Activated CD4-positive, alpha-beta T cell treated with anti-CD3 and anti-CD28 coated beads, Interleukin-2, amount 10 ng/mL, durations not matched to agents 7 days and 5 days (primary cell): ENCODE measurements at places on chromosomes 16 and 17.

GRCh38 chr17:3911271-3912053, 4.8 kb downstream of the P2RX1 start:
- peak overlapping the region; percentile 0 for H3K4me3 ChIP-seq
- H3K4me1 ChIP-seq, result peaks cover 40% of the 10 kb centered on the region
- peak overlapping the region; percentile 83 for H3K27ac ChIP-seq
- H3K27me3 ChIP-seq, result no peaks in the 10 kb centered on the region

DNA sequence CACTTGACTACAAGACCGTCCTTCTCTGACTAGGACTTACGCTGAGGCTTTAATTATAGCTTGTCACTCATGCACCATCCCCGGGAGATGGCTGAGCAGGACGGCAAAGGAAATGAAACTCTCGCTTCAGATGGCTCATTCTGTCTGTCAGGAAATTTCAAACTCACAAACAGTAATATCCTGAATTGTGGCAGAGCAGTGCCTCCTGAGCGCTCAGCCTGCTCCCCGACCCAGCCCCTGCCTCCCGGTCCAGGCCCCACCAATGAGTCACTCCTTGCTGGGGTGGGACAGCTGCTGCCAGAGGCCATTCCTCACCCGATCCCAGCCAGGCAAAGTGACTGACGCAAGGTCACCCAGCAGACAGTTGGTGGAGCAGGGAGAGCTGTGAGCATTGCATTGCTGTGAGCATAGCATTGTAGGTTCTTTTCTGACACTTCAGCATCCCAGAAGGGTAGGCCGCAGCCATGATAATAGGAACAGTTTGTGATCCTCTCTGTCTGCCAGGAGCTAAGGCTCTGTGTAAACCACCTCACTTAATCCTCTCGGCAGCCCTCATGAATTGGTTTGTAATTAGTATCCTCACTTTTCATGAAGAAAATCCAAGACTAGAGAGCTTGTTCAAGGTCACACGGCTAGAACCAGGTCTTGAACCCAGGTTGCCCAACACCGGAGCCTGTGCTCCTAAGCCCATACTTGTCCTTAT, 20.9 kb downstream of the CCDC182 start:
- H3K4me1 ChIP-seq, result no peaks in the 10 kb centered on the region
- no peak overlapping the region for H3K27ac ChIP-seq
- no peaks in the 10 kb centered on the region for H3K36me3 ChIP-seq
- DNase-seq, result no peak
- peaks cover 6% of the 10 kb centered on the region for H3K27me3 ChIP-seq

GRCh38 chr16:82936941-82937551, 310.3 kb downstream of the CDH13 start:
- H3K4me1 ChIP-seq, result no peaks in the 10 kb centered on the region
- H3K4me3 ChIP-seq, result no peak overlapping the region
- no peak overlapping the region for H3K27ac ChIP-seq
- no peak for DNase-seq

- no peak for DNase-seq
- peaks cover 18% of the 10 kb centered on the region for H3K4me1 ChIP-seq
- no peak overlapping the region for H3K4me3 ChIP-seq
- peaks cover 67% of the 10 kb centered on the region for H3K36me3 ChIP-seq
These were observed 45.2 kb upstream of the GSG1L start for GRCh38 chr16:28108590-28109247.

GRCh38 chr17:39014044-39014794, 47.0 kb upstream of the FBXO47 start:
- no peak overlapping the region for H3K4me3 ChIP-seq
- no peak overlapping the region for H3K27ac ChIP-seq
- H3K27me3 ChIP-seq, result no peaks in the 10 kb centered on the region
- no peaks in the 10 kb centered on the region for H3K36me3 ChIP-seq
- H3K4me1 ChIP-seq, result peaks cover 31% of the 10 kb centered on the region

DNA sequence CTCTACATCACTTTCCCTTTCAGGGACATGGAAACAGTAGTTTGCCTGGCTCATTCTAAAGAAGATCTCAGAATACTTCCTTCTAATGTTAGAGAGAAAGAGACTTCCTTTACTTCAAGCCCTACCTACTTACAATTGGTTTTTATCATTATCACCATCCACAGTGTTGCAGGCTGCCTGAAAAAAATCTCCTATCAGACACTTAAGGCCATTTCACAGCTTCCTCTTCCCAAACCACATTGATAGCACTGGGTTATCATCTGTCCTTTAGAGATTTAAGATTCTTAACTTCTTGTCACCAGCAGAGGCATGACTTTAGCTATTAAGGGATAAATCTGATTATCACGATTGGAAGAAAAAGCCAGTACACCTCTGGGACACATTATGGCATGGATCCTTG, 178.5 kb upstream of the TBX2 start:
- H3K36me3 ChIP-seq, result peaks cover 9% of the 10 kb centered on the region
- no peak for DNase-seq
- H3K4me1 ChIP-seq, result peaks cover 66% of the 10 kb centered on the region
- H3K27me3 ChIP-seq, result peaks cover 4% of the 10 kb centered on the region
- peak overlapping the region; percentile 90 for H3K27ac ChIP-seq
- peak overlapping the region; percentile 68 for H3K4me3 ChIP-seq

DNA sequence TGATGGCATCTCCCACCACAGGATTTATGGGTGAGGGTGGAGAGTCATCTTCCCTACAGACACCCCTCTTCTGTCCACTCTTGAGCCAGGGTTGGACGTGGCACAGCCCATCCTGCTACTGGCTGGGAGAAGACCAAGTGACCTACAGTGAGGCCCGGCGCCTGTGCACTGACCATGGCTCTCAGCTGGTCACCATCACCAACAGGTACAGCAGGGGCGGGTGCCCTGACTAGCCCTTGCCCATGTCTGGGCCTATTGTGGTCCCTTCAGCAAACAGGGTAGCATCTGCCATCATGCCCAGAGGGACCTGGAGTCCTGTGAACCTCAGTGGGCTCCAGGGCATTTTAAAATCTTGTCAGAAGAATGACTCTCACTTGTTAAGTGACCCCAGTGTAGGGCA, 48.2 kb downstream of the MRC2 start:
- H3K4me3 ChIP-seq, result no peak overlapping the region
- no peak overlapping the region for H3K27ac ChIP-seq

- no peaks in the 10 kb centered on the region for H3K4me1 ChIP-seq
- H3K27me3 ChIP-seq, result peaks cover 21% of the 10 kb centered on the region
- H3K36me3 ChIP-seq, result no peaks in the 10 kb centered on the region
- no peak overlapping the region for H3K27ac ChIP-seq
These were observed 71.7 kb upstream of the NACA2 start for GRCh38 chr17:61662741-61663140.

GRCh38 chr17:40755231-40755630, at the start of gene KRT25:
TSS of gene KRT25 (minus strand) at chr17:40755331. CDS start at chr17:40755271, 60 bp downstream.
- H3K27ac ChIP-seq, result no peak within 1 kb of the TSS
- no peak within 1 kb of the TSS for H3K4me3 ChIP-seq
- H3K4me1 ChIP-seq, result no peaks in the 10 kb centered on the region

- H3K4me1 ChIP-seq, result peaks cover 20% of the 10 kb centered on the region
- no peaks in the 10 kb centered on the region for H3K27me3 ChIP-seq
- H3K27ac ChIP-seq, result no peak overlapping the region
These were observed 9.0 kb downstream of the SMYD4 start for GRCh38 chr17:1820528-1821252.

GRCh38 chr17:55729484-55729883, 6.8 kb upstream of the TMEM100 start:
- no peak for DNase-seq
- no peak overlapping the region for H3K4me3 ChIP-seq
- no peaks in the 10 kb centered on the region for H3K36me3 ChIP-seq
- H3K27ac ChIP-seq, result no peak overlapping the region
- H3K27me3 ChIP-seq, result peaks cover 40% of the 10 kb centered on the region

- H3K4me1 ChIP-seq, result peaks cover 62% of the 10 kb centered on the region
- no peaks in the 10 kb centered on the region for H3K27me3 ChIP-seq
- peaks cover 35% of the 10 kb centered on the region for H3K36me3 ChIP-seq
- H3K27ac ChIP-seq, result peak overlapping the region; percentile 99
These were observed 338 bp upstream of the RPL19 start for GRCh38 chr17:39199820-39200069.

- no peak for DNase-seq
- H3K4me3 ChIP-seq, result no peak overlapping the region
- no peaks in the 10 kb centered on the region for H3K36me3 ChIP-seq
- H3K27me3 ChIP-seq, result no peaks in the 10 kb centered on the region
These were observed 253.3 kb upstream of the CDH5 start for GRCh38 chr16:66113223-66113622.

DNA sequence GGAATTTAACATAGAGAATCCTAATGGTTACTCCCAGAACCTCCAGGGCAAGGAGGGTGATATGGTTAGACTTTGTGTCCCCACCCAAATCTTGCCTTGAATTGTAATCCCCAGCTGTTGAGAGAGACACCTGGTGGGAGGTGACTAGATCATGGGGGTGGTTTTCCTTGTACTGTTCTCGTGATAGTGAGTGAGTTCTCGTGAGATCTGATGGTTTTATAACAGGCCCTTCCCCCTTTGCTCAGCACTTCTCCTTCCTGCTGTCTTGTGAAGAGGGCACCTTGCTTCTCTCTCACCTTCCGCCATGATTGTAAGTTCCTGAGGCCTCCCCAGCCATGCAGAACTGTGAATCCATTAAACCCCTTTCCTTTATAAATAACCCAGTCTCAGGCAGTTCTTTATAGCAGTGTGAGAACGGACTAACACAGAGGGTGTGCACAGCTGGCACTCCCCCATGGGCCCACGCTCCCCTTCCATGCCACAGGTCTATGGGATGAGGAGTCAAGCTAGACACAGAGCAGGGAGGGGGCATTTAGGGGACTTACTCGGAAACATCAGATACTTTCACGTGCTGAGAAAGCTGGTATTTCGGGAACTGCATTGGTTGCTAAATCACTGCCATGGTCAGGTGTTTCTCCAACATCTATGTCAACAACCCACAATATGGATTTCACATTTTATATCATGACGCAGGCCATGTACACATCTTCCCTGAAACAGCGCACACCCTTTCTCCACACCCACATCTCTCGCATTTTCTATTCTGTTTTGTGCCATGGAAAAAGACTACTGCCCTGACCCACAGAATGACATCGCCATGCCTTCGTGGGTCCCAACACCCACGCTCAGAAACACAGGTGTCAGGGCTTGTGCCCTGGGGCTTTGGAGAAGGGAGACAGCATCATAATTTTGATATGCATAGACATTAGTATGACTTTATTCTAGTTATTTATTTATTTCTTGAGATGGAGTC, 199.1 kb upstream of the GSE1 start:
- H3K4me3 ChIP-seq, result no peak overlapping the region
- DNase-seq, result no peak
- no peaks in the 10 kb centered on the region for H3K27me3 ChIP-seq
- H3K36me3 ChIP-seq, result no peaks in the 10 kb centered on the region
- H3K27ac ChIP-seq, result no peak overlapping the region

GRCh38 chr17:54527941-54528340, 372.7 kb upstream of the TOM1L1 start:
- H3K4me1 ChIP-seq, result no peaks in the 10 kb centered on the region
- H3K27ac ChIP-seq, result no peak overlapping the region
- H3K27me3 ChIP-seq, result no peaks in the 10 kb centered on the region
- no peak overlapping the region for H3K4me3 ChIP-seq
- no peak for DNase-seq

DNA sequence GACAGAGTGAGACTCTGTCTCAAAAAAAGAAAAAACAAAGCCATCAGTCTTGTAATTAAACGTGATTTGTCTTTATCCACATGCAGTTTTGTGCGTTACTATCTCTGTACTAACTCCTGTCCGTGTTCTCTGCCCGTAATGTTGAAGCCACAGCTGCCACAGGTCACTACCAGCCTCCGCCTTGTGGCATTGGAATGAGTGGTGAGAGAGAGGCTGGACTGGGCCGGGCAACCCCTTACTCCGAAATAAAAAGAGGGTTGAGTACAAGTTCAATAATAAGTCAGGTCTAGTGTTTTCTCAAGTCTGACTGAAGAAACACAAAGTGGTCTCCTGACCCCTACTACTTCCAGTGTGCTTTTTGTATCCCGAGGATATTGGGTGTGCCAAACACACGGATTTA, 5.4 kb downstream of the DNAJA3 start:
- peaks cover 36% of the 10 kb centered on the region for H3K4me1 ChIP-seq
- H3K4me3 ChIP-seq, result no peak overlapping the region
- H3K27me3 ChIP-seq, result no peaks in the 10 kb centered on the region

- H3K27me3 ChIP-seq, result no peaks in the 10 kb centered on the region
- H3K27ac ChIP-seq, result no peak overlapping the region
- no peak overlapping the region for H3K4me3 ChIP-seq
- DNase-seq, result no peak
- no peaks in the 10 kb centered on the region for H3K4me1 ChIP-seq
- H3K36me3 ChIP-seq, result no peaks in the 10 kb centered on the region
These were observed 53.5 kb upstream of the AKTIP start for GRCh38 chr16:53556521-53556920.

- no peak overlapping the region for H3K27ac ChIP-seq
- H3K4me3 ChIP-seq, result no peak overlapping the region
- no peak for DNase-seq
- H3K4me1 ChIP-seq, result no peaks in the 10 kb centered on the region
These were observed 24.9 kb downstream of the CMTR2 start for GRCh38 chr16:71264299-71264698.

- H3K4me1 ChIP-seq, result no peaks in the 10 kb centered on the region
- no peaks in the 10 kb centered on the region for H3K27me3 ChIP-seq
- H3K4me3 ChIP-seq, result no peak overlapping the region
These were observed 22.3 kb downstream of the CDH11 start for GRCh38 chr16:65099607-65100006.

DNA sequence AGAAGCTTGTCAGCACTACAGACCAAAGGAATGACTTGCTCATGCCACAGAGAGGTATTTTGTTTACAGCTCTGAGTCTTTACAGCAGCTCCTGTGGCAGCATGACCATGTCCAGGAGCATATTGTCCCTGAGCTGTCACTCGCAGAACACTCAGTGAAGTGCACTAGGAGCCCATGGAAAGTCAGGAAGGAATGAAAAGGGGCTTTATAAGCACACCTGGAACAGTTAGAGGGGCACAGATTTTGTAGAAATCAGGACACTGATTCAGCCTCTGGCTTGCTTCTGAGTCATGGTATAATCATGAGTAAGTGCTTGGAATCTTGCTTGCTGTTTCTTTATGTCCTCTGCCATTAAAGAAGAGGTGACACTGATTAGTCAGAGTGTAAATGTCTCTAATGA, 41.0 kb downstream of the TADA2A start:
- H3K36me3 ChIP-seq, result peaks cover 41% of the 10 kb centered on the region
- no peak overlapping the region for H3K4me3 ChIP-seq
- no peak for DNase-seq
- H3K27me3 ChIP-seq, result no peaks in the 10 kb centered on the region

GRCh38 chr17:9484789-9485188, 90.8 kb downstream of the STX8 start:
- H3K36me3 ChIP-seq, result peaks cover 1% of the 10 kb centered on the region
- H3K27ac ChIP-seq, result no peak overlapping the region
- no peaks in the 10 kb centered on the region for H3K27me3 ChIP-seq
- no peaks in the 10 kb centered on the region for H3K4me1 ChIP-seq

DNA sequence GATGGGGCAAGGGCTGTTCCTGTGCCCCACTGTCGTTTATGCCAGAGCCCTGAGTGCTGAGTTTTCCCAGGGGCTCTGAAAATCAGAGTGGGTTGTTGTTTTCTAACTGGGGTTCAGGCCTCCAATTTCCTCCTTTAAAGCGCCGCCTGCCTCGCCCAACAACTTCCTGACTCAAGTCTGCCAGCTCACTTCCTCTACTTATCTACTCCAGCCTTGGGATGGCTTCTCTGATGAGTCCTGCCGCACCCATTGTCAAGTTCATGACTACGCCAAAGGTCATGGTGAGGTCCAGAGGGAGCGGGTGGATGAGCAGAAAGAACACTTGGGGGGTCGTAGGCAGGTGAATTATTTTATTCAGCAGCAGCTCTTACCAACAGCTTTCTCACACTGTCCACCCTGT, 104.7 kb downstream of the UTP18 start:
- H3K4me1 ChIP-seq, result peaks cover 17% of the 10 kb centered on the region
- H3K27ac ChIP-seq, result peak overlapping the region; percentile 81
- no peaks in the 10 kb centered on the region for H3K36me3 ChIP-seq
- H3K27me3 ChIP-seq, result no peaks in the 10 kb centered on the region
- no peak overlapping the region for H3K4me3 ChIP-seq

- H3K27me3 ChIP-seq, result no peaks in the 10 kb centered on the region
- H3K4me1 ChIP-seq, result peaks cover 29% of the 10 kb centered on the region
- peak overlapping the region; percentile 36 for H3K27ac ChIP-seq
- DNase-seq, result peak; percentile 60
These were observed 73.6 kb downstream of the WIPI1 start for GRCh38 chr17:68383443-68384321.
